ENCODE measurements at places on chromosomes 2 and 18.
A peak's percentile ranks its signal among the peaks of the same experiment; 100 is the strongest.

DNA sequence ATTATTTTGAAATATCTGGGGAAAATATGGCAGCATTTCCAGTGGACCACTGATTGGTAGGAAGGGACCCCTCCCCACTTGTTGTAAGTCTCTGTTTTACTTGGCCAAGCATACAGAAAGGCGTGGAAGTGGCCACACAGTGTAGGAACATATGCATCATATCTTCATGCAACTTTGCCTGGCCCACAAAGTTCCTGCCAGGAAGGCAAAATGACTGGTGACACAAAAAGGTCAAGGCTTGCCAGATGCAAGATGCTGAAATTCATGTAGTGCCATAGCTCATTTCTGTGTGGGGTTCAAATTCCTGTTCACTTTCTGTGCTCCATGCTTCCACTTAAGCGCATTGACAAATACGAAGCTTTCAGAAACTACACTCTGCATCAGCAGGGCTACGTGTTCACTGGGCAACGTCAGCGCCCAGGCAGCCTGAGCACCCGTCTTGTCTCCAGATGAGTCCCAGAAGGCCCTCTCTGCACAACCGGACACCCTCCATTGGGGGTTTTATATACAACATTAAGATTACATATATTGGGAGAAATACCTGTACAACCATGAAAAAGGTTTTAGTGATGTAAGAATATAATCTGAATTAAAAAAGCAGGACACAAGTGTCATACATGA, 3.6 kb downstream of the DYNC2LI1 start:
- no peak for DNase-seq

- DNase-seq, result no peak
These were observed 34.1 kb downstream of the RIT2 start for GRCh38 chr18:43081396-43081795.

GRCh38 chr2:1869248-1869647, 124.9 kb upstream of the PXDN start:
- no peak for DNase-seq

- no peak for DNase-seq
These were observed 18.4 kb downstream of the KCNK3 start for GRCh38 chr2:26710743-26711456.

DNA sequence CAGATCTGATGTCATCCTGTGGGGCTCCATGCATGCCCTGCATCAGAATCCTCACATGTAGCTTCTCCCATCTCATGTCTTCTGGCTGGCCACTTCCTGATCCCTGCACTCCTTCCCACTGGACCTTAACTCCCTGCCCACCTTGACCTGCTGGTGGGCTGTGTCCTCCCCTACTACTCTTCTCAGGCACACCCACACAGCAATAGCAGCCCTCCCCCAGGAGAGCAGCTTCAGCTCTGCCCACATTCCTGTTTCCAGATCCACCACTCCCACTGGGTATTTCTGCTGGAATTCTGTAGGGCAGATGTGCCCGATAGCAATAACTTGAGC, 137.0 kb upstream of the HS6ST1 start:
- no peak for DNase-seq

- DNase-seq, result no peak
These were observed 36.7 kb upstream of the NEB start for GRCh38 chr2:151770995-151771394.

- no peak for DNase-seq
These were observed 3.8 kb upstream of the SIGLEC15 start for GRCh38 chr18:45821711-45822110.

DNA sequence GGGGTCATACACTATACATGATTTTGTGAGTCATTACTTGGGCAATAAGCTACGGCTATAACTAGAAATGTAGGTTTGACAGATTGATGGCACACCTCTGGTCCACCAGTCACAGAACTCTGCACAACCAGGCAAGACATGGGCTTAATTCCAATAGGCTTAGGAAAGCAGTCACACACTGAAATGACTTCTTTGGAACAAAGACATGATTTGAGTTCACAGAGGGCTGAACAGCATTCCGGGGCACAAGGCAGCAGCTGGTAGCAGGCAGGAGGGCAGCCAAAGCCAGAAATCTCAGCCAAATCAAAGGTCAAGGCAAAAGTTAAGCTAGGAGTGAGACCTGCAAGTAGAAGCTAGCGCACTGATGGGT, 27.4 kb downstream of the FABP1 start:
- no peak for DNase-seq

GRCh38 chr18:70025580-70025979, 77.9 kb upstream of the CD226 start:
- DNase-seq, result no peak

- peak; percentile 18 for DNase-seq
These were observed 309.0 kb downstream of the CMPK2 start for GRCh38 chr2:6556755-6557154.

GRCh38 chr2:141911485-141912066, 219.2 kb downstream of the LRP1B start:
- DNase-seq, result peak; percentile 13

- no peak for DNase-seq
These were observed 194.4 kb upstream of the ID2 start for GRCh38 chr2:8487461-8487932.

DNA sequence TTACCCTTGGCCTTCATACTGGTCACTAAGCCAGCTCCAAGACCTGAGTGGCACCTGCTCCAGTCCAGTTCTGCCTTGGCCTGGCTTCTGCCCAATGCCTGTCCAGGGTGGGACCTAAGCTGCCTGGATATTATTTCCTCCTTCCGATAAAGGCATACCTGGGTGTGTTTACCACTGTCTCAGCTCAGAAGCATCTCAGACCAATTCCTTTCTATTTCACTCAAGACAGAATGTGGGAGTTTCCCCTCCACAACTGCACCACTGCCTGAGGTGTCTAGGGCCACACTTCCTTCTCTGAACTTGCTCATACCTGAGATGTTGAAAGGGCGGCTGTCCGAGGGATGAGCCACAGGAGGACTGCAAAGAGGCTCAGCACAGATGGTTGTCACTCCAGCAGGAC, 18.4 kb upstream of the CAB39 start:
- DNase-seq, result no peak

DNA sequence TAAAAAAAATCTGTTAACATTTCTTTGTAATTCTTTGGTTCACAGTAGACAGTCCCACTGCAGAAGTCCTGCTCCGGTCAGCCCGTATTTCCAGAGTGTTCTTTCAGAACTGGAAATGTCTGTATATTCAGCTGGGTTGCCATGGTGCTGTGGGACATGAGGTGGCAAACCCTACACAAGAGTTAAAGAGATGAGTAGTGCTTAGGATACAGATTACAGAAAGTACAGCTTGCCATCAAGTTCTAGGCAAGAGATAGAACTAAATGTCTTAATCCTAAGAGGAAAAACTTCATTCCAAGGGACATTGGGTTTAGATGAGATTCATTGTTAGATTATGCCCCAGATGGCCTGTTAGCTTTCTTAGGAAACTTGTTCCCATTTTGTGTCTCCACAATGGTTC, 60.1 kb downstream of the FMNL2 start:
- no peak for DNase-seq

DNA sequence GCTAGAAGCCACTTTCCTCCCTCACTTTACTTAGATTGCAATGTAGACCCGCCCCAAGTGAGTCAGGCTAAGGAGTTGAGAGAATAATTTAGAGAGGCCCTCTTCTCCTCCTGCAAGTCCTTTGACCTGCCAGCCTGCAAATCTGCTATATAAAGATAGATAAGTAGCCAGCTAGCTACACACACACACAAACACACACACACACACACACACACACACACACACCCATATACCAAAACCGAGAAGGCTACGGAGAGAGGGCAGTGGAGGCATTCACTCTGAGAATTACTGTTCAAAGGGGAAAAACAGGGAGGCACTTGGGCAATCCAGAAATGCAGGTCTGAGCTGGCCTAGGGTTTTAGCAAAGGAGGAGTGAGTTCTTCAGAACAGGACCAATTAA, 23.0 kb upstream of the SMAD7 start:
- DNase-seq, result no peak

- peak; percentile 39 for DNase-seq
These were observed 577 bp downstream of the EHBP1 start for GRCh38 chr2:62705859-62706720.

Data from LoVo (cell line).